Epithelial cell of proximal tubule (primary cell): ENCODE measurements at places on chromosomes 3 and 15. TPM values are rescaled to one million over a fixed set of nuclear protein-coding genes. Genes with fewer than 3 reads are reported as not detected.

- no peak for DNase-seq
Observed at GRCh38 chr15:41967506-41968206, 4.7 kb downstream of the EHD4 start.

DNA sequence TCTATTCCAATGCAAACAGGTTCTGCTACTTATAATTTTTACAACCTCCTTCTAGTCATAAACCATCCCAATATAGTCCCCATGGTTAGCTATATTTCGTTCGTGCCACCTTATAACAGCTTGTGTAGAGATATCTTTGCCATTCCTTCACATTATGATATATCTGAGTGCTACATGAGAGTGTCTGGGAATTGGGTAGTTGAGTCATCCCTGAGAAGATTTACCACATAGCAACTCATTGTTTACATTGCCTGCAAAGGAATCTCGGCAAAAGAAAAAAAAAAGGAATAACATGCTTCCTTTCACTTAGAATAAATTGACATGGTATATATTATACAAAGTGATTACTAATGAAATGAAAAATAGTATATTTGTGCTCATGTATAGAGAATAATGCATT, 86.0 kb upstream of the VGLL3 start:
- DNase-seq, result no peak

Gene RTP3
- total RNA-seq, result not detected in 2 replicates

Gene VIPR1
- 0.43 TPM in 1 of 2 replicates, not detected in the other for total RNA-seq

Gene CSPG5
- total RNA-seq, result 0.65 and 2.2 TPM in 2 replicates
